ENCODE measurements at places on chromosomes 7 and 10.

GRCh38 chr7:36945612-36946400 lies 221.5 kb upstream of the AOAH start:
- peak; percentile 93 for DNase-seq

DNA sequence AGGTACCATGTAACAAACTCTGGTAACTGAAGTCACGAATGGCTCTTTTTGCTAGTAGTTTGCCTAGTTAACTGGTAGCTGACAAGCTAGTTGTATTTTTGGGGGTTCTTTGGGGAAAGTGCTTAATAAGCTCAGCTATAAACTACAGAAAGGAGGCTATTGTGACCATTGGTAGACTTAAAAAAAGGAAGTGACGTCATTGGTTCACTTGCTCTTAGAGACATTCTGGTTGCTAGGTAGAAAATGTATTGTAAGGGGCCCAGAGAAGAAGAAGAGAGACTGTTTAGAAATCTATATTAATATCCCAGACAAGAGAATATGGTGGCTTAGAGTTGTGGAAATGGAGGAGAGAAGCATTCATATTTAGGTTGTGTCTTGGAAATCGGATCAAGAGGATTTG lies 103.0 kb downstream of the NXPH1 start:
- no peak for DNase-seq

DNA sequence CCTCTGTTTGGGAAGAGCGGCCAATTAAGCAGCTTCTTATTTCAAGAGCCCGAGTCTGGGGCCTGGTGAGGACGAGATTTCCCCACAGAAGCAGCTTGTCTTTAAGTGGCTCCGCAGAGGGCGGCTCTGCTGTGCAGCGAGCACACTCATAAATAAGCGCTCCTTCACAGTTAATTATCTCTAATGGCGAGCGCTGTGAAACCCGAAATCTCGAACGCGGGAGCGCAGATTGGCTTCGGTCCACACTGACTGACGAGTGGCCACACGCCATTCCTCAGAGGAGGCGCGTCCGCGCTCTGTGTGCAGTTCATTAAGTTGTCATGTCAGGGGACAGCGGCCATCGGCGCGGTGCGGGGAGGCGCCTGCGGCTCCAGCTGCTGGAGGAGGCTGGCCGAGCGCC lies 560.9 kb downstream of the DNAJB6 start:
- no peak for DNase-seq

- DNase-seq, result no peak
Measured at GRCh38 chr7:81934596-81935301, 164.9 kb upstream of the HGF start.

DNA sequence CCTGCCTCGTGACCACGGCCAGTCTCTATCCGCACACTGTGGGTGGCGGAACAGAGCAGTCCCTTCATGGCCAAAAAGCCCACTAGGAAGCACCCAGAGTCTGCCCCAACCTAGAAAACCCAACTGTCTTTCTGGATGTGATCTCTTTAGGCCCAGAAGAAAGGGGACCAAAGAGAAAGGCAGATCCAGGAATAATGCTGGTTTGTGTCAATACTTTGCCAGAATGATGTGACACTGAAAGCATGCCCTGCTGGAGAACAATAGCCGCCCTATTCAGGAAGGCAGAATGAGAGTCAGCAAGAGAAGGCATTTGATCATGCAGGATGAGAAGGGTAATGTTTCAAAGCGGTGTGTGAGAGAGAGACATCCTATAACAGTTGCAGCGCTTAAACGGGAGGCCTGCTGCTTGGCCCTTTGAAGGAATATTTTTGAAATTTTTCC lies 274.7 kb downstream of the USP6NL start:
- no peak for DNase-seq

DNA sequence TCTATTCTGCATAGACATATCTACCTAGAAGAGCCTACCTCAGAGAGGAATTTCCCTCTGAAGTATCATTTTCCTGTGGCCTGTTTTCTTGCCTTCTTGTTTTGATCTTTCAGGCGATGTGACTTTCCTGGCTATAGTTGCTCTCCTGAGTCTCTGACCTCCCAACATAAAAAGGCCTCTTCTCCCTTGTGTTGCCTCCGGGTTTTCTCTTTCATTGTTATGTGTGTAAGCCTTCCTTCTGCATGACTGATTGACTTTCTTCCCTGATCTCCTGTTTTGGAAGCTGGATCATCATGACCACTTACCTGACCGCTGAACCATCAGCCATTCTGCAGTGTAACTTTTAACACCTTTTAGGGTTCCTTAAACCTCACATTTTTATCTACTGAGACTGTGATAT lies 441.5 kb upstream of the ETV1 start:
- DNase-seq, result no peak

DNA sequence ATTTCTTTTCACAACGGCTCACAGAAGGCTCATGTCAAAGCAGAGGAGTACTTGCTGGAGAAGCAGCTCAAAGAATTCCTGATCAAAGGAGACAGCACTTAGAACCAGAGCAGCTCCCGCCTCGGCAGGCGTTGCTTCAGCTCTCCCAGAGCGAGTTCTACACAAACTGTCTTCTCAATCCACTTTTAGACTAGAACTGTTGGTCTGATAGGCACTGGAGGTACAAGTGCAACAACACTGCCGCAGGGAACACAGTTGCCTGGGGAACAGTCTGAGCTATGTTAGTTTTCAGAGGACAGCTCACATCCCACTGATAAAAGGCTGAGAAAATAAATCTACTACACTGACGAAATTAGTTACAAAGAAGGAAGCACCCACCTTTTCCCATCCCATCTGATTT lies 35.4 kb downstream of the CYTH3 start:
- no peak for DNase-seq

DNA sequence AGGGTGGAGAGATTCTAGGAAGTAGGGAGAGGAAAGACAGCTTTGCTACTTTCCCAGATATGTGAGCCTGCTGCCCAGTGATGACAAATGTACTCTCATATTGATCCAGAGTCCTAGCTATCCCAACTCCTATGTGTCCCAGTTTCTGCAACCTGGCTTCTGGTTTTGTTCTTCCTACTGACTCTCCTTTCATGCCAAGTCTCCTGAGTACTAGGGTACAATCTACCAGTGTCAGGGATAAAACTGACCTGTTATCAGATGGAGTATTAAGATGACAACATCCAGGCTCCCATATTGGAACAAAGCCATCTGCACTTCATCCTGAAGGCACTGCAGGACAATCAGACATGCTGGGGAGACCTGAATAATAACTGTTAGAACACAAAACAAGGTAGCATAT lies 233.7 kb upstream of the PHYHIPL start:
- no peak for DNase-seq

DNA sequence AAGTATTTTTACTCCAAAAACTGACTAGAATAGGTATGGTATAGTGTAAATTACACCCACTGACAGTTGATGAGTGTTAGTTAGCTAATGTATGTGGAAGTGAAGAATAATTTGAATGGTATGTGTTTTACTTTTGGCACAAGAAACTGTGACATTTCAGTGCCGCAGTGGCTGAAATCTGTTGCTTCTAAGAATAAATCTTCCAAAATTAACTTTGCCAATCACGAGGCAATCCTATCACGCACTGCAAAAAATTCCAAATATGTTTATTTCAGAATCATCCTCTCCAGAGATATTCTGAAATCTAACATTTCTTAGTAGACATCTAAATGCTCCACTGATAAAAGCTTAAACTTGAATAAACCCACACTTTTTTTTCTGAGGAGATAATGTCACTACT lies 61.2 kb downstream of the PCLO start:
- DNase-seq, result no peak

- peak; percentile 93 for DNase-seq
Measured at GRCh38 chr7:2196381-2197378, 36.1 kb downstream of the MAD1L1 start.

GRCh38 chr7:38905056-38905759 lies 3.8 kb downstream of the VPS41 start:
- DNase-seq, result no peak

DNA sequence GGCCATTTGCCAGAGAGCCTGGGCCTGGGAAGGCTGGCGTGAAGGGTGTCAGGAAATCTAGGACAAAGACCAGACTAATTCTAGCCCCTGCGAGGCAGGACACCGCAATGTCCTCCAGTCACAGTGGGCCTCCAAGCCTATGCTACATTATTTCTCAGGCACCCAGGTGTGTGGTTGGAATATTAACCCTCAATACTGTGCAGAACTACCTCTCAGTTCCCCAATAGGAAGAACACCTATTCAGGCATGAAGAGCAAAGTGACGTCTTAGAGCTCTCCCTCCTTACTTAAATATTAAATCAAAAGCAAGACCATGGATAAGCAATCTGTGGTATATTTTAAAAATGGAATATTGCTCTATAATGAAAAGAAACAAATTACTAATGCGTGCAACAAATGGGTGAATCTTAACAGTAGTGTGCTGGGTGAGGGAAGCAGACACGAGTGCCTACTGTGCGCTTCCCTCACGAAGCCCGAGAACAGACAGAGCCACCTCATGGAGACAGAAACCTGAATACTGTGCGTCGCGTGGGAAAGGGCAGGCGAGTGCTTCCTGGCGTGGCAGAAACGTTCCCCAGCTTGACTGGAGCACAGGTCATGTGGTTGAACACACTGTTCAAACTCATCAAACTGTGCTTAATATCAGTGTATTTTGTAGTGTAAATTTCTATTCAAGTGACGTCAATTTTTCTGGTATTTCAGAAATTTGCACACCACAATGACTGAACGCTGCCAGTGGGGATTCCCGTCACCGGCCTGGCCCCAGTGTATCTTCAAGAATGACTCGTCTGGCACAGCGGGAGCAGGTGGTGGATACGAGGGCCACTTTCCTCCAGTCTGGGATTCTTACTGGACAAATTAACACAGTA lies 15.5 kb upstream of the PTPRN2 start:
- no peak for DNase-seq

GRCh38 chr10:44426247-44427034 lies 41.5 kb upstream of the CXCL12 start:
- DNase-seq, result no peak
